T-helper 2 cell treated with Interferon-gamma antibody and Interleukin-4, amounts not matched to agents 5 μg/mL and 100 μg/mL, for 36 hours (primary cell): ENCODE measurements at places on chromosomes 7 and 10.
A peak's percentile ranks its signal among the peaks of the same experiment; 100 is the strongest.

DNA sequence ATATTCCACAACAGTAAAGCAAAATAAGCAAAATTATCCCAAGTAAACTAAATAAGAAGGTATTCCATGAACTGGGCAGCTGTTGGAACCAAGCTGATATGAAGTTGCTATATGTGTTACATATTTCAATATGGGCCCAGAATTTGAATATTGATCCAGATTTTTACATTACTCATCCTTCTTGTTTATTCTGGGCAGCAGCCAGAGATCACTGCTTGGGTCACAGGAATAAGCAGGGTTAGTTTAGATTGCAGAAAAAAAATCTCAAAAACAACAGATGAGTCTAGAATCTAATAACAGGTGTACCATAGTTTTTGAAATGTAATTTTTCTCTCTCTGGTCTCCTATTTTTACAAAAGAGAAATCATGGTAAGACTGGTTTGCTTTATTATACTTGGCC lies 171.5 kb upstream of the NAMPT start:
- H3K4me3 ChIP-seq = no peak overlapping the region
- no peak overlapping the region for H3K27ac ChIP-seq
- H3K4me1 ChIP-seq = no peaks in the 10 kb centered on the region
- peaks cover under 1% of the 10 kb centered on the region for H3K36me3 ChIP-seq

DNA sequence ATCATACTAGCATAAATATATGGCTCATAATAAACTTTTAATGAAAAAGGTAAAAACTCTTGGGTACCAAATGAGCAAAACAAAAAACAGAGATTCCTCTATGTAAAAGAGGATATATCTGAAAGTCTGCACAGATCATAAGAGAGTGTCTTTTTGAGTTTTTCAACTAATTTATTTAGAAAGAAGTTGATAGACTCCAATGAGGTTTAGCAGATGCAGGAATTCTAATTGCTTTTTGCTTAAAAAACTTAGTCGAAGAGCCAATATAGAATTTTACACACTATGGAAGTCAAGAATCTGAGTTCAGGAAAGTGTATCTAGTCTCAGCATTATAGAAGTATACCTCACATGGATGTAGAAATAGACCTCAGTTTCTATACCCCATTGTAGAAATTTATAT lies 3.4 kb upstream of the MLLT10 start:
- peaks cover 38% of the 10 kb centered on the region for H3K27me3 ChIP-seq
- H3K36me3 ChIP-seq = peaks cover 5% of the 10 kb centered on the region
- H3K4me3 ChIP-seq = no peak overlapping the region

DNA sequence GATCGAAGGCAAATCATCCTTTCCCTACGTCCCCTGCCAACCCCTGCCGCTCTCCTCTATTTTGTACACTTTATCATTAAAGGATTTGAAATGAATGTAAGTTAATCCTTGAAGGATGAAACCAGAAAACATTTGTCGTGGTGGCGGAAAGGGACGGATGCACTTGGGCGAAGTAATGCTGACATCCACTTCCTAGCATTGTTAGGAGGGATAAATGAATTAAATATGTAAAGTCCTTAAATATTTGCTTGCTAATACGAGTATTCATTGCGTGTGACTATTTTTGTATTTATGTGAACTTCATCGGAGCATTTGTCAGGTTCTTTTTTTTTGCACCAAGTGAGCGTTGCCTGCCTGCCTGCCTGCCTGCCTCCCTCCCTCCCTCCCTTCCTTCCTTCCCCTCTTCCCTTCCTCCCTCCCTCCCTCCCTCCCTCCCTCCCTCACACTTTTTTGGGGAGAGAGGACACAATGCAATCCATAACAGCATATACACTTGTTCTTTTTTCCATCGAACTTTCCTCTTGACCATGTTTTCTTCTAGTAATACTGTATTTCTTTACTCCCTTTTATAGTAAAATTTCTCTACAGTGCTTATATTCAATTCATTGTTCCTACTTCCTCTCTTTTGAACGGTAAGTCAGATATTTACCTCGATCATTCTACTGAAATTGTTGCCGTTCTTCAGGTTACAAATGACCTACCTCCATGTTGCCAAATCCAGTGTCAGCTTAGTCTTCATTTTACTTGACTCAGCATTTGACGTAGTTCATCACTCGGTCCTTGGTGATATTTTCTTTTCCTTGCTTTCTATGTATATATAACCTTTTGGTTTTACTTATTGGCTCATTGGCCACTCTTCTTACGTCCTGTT lies 831 bp downstream of the CCDC7 start:
- peaks cover 10% of the 10 kb centered on the region for H3K4me1 ChIP-seq
- H3K27me3 ChIP-seq = no peaks in the 10 kb centered on the region
- H3K4me3 ChIP-seq = peak overlapping the region; percentile 90
- H3K27ac ChIP-seq = peak overlapping the region; percentile 94

DNA sequence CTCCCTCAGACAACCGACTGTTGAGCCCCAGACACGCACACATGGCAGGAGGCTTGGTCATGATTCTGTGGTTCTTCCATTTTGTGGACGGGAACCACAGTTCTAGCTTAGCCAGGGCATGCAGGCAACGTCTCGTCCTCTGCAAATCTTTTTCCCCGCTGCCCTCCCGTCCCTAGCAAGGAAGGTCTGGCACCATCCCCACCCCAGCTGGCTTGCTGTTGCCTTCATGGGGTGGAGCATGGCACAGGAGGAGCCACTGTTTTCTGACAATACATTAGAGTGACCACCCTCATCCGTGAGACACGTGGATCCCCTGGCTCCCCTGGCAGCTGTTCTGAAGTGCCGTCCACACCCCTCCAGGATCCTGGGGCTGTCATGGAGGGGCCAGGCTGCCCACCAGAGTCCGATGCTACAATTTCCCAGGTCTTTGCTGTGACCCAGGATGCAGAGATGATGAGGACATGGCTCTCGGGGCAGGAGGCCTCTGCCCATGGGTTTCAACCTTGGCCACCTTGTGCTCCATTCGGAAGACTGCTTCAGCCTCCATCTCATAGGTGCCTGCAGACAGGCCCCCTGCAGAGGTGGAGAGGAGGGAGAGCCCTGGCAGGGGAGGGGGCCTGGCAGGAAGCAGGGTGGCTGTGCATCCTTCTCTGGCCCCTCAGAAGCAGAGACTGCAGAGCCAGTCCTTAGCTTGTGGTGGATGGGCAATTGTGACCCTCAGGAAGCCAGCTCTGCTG lies 233.6 kb downstream of the GLRX3 start:
- H3K36me3 ChIP-seq = no peaks in the 10 kb centered on the region
- no peaks in the 10 kb centered on the region for H3K4me1 ChIP-seq
- H3K27me3 ChIP-seq = no peaks in the 10 kb centered on the region
- no peak overlapping the region for H3K27ac ChIP-seq
- no peak for DNase-seq

DNA sequence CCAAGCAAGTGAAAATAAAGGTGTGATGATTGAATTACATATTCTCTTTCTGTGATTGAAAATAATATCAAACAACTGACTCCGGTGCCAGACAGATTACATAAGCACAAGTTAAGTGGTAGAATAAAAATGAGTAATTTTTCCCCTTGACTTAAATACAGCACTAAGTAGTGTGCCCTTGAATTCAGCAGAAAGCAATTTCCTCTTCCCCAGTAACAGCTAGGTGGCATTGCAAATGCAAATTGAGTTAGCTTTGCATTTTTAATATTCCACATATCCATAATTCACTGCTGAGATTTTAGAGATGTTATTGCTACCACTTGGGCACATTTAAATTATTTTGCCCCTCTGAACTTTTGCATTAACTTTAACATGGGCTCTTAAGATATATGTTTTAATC lies 89.8 kb upstream of the NPVF start:
- peaks cover 8% of the 10 kb centered on the region for H3K27me3 ChIP-seq
- no peaks in the 10 kb centered on the region for H3K36me3 ChIP-seq
- H3K27ac ChIP-seq = no peak overlapping the region

- H3K36me3 ChIP-seq = peaks cover 23% of the 10 kb centered on the region
- no peak overlapping the region for H3K4me3 ChIP-seq
- H3K27ac ChIP-seq = no peak overlapping the region
- no peak for DNase-seq
- no peaks in the 10 kb centered on the region for H3K27me3 ChIP-seq
Measured at GRCh38 chr7:66119245-66119850, 4.7 kb downstream of the CRCP start.

- H3K36me3 ChIP-seq = no peaks in the 10 kb centered on the region
- no peak for DNase-seq
- no peak overlapping the region for H3K4me3 ChIP-seq
- H3K27me3 ChIP-seq = peaks cover 6% of the 10 kb centered on the region
Measured at GRCh38 chr10:86321568-86321967, 45.0 kb downstream of the GRID1 start.

DNA sequence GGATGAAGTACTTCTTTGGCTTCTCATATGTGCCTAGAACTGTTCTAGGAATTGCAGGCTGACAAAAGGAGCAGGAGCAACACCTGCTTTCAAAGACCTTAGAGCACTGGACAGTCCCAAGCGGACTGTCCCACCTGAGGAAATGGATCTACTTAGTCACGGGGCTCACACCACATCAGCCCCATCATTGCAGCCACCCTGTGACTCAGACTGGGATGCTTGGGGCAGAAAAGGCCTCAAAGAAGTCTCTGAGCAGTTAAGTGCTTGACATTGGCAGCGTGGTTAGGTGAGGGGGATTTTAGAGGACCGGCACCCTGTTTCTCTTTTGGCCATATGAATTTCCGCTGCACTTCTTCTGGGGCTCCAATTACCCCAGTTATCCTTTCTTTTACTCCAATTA lies 256.6 kb downstream of the USP6NL start:
- no peak overlapping the region for H3K27ac ChIP-seq
- no peaks in the 10 kb centered on the region for H3K27me3 ChIP-seq
- H3K36me3 ChIP-seq = no peaks in the 10 kb centered on the region
- H3K4me3 ChIP-seq = no peak overlapping the region
- no peak for DNase-seq

DNA sequence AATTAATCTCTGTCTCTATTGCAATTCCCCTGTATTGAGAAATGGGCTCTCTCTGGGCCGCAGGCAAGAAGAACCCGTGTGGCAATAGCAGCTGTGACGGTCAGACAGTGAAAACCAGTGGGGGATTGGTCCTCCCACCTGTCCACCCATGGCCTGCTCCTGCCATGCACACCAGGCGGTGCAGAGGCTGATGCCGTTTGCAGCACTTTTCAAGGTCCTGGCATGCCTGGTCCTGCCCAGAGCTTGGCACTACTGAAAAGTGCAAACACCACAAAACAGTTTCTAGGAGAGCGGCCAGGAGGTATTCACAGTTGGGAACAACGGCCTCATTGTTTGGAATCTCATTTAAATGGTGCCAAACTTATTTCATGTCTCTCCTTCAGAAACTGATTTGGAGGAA lies 41.5 kb downstream of the PSPH start:
- no peak overlapping the region for H3K4me3 ChIP-seq
- no peak overlapping the region for H3K27ac ChIP-seq
- no peaks in the 10 kb centered on the region for H3K27me3 ChIP-seq

GRCh38 chr7:22154143-22154529 lies 202.8 kb downstream of the RAPGEF5 start:
- peak overlapping the region; percentile 3 for H3K4me3 ChIP-seq
- H3K27me3 ChIP-seq = peaks cover 8% of the 10 kb centered on the region
- H3K36me3 ChIP-seq = no peaks in the 10 kb centered on the region
- H3K4me1 ChIP-seq = peaks cover 18% of the 10 kb centered on the region

DNA sequence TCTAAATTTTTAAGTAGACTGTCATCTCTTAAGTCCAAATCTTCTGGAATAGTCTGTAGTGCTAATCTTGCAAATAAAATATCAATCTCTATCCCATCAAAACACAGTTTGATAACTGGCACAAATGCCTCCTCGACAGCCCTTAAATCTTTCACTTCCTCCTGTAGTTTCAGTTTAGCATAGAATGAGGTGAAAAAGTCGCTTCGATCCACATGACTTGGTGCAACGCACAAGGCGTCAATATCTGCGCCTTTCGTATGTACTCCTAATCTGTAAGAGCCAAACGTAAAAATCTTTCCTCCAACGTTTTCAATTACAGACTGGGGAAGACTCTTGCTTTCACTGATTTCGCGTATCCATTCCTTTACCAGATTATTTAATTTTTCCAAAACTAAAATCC lies 603 bp downstream of the PAPOLB start:
- DNase-seq = no peak
- H3K4me3 ChIP-seq = peak overlapping the region; percentile 7
- H3K27me3 ChIP-seq = peaks cover 54% of the 10 kb centered on the region
- no peak overlapping the region for H3K27ac ChIP-seq
- no peaks in the 10 kb centered on the region for H3K36me3 ChIP-seq
- H3K4me1 ChIP-seq = no peaks in the 10 kb centered on the region

- no peaks in the 10 kb centered on the region for H3K27me3 ChIP-seq
- no peak overlapping the region for H3K27ac ChIP-seq
- no peak overlapping the region for H3K4me3 ChIP-seq
- H3K36me3 ChIP-seq = no peaks in the 10 kb centered on the region
- DNase-seq = no peak
Measured at GRCh38 chr7:104758504-104758903, 255.5 kb upstream of the KMT2E start.

DNA sequence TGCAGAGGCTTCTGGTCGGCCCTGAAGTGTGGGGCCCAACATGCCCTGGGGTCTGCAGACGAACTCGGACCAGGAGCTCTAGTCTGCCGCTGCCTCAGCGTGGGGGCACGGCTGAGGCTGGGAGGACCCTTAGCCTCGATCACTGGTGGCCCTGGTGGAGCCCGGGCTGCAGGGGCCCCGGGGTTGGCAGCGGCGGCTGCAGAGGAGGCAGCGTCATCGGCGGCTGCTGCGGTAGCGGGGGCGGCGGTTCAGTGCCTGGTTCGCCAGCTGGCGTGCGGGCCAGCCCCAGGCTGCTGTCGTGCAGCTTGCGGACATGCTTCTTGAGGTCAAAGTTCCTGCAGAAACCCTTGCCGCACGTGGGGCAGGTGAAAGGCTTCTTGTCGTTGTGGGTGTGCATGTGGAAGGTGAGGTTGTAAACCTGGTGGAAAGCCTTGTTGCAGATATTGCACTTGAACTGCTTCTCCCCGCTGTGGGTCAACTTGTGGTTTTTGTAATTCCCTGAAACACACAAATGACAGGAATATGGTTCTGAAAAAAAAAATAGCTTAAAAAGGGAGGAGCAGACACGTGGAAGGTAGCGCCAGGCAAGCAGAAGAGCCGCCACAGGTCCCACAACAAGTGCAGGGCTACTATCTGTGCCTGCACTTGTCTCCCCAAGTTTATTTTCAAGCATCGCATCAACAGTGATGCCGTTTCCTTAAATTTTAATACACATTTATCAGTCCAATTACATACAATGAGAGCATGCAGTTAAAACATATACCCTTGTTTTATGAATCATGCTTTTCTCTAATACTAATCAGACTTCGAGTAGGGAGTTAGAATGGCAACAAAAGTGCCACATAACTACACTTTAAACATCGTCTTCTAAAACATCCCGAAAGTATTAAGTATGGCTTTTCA lies 2.4 kb downstream of the FEZF1 start:
- H3K4me3 ChIP-seq = no peak overlapping the region
- no peaks in the 10 kb centered on the region for H3K36me3 ChIP-seq
